Tongue (tissue), 3 donors: ENCODE measurements at places on chromosomes 11 and 22. TPM values are rescaled to one million over a fixed set of nuclear protein-coding genes. Genes with fewer than 3 reads are reported as not detected.

The OR56A1 gene
- under 0.01 TPM for total RNA-seq

The RCOR2 gene
- total RNA-seq: 3.0 TPM

The YIF1A gene
- 53.5 TPM for total RNA-seq

The LARGE2 gene
- 2.7 TPM for total RNA-seq

The MYO7A gene
- total RNA-seq: 3.9 TPM

The RFPL1 gene
- not detected for total RNA-seq

The ADAMTS8 gene
- 23.6 TPM for total RNA-seq

The MS4A1 gene
- 1.1 TPM for total RNA-seq

The OR4D5 gene
- total RNA-seq: not detected

The DGKZ gene
- 52.3 TPM for total RNA-seq
